HT-29 (cell line): ENCODE measurements at places on chromosomes 16 and 17.

DNA sequence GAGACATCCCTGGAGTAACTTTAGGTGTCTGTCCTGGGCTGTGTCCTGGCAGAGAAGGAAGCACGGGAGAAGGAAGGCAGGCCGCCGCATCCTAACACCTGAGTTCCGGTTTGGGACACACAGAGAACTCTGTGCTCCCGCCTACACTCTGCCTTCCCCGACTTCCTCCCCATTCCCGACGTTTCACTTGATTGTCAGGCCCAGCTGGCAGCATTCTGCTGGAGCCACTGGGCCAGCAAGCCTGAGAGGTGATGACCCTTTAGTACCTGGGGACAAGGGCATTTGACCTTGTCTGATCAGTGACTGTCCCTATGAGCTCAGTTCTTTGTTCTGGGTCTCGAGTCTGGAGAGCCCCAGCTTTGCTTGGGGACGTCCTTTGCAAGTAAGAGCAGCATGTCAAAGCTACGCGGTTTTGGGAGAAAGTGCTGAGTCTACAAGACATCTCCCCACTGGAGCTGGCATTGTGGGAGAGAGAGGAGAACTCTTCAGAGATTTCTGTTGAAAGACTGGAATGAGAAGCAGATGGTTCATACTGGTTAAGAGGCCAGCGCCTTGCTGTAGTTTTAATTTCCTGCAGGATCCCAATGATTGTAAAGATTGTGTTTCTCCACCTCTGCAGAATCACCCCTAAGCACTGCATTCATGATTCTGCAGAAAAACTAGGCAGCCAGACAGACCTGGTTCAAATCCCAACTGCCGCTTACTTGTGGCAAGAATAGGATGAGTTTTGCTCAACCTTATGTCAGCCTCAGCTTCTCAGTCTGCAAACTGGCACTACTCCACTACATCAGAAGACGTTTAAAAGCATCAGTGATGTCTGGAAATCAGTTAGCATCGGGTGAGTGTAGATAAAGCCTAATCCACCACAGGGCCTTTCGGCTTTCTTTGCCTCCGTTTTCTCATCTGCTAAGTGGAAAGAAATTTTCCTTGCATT is 20.6 kb downstream of the ABAT start:
- DNase-seq = no peak

DNA sequence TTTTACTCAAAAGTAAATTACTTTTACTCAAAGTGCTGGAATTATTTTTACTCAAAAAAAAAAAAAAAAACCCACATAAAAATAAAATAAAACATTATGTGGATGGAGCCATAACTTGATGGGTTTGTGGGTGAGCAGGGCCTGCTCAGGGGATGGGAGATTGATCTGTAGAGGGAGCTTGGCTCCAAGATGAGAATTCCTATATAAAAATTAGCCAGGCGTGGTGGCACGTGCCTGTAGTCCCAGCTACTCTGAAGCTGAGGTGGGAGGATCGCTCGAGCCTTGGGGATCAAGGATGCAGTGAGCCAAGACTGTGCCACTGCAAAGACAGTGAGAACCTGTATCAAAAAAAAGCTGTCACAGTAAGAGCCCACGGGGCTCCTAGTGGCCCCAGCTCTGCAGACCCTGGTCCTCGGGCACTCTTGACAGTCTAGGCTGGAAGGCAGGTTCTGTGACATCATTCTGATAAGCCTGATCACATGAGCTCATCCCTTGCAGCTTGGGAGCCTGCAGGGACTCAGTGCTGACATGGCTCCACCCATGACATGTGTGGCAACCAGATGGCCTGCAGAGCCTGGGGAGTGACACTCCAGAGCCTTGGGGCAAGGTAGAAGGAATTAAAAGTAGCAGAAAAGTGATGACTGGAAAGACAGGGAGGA is 42.5 kb downstream of the ST3GAL2 start:
- DNase-seq = no peak

GRCh38 chr16:50136399-50136798 is 16.7 kb upstream of the TENT4B start:
- no peak for DNase-seq

DNA sequence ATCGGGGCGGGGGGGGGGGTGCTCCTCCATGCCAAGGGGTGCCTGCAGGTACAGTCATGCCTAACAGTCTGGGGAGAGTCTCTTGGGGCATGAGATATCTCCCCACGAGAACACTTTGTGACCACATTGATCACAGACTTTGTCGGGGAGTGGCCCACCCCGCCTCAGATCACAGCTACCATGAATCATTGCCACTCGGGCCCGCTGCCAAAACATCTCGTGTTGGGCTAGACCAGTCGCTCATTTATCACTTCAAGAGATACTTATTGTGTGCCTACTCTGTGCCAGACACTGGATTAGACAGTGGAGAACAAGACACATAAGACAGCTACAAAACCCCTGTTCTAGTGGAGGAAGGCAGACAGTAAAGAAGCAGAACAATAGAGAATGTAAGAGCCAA is 72.6 kb downstream of the CLEC16A start:
- peak; percentile 30 for DNase-seq

GRCh38 chr17:17713839-17714238 is 32.6 kb downstream of the RAI1 start:
- DNase-seq = peak; percentile 59

DNA sequence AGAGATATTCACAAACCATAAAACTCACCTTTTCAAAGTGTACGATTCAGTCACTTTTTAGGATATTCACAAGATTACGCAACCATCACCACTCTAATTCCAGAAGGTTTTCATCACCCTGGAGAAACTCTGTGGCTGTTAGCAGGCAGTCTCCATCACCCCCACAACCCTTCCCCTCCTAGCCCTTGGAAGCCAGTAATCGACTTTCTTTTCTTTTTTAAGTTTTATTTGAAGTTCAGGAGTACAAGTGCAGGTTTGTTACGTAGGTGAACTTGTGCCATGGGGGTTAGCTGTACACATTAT is 363.5 kb downstream of the CPPED1 start:
- no peak for DNase-seq

DNA sequence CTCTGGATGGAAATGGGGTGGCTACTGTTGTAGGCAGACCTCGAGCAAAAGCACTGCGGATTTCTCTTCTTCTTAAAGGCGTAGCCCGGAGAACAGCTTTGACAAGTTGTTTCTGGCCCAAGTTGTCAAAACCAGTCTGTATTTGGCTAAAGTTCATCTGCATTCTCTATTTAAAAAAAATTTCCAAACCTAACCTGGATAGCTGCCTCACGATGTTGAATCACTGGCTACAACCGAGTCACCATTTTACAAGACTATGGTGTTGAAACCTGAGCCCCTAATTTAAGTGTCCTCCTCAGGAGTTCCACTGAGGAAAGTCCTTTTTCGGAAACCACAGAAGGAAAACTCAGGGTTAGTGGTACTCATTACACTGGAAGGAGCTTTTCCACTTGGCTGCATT is 1.5 kb downstream of the SLC16A6 start:
- DNase-seq = no peak

DNA sequence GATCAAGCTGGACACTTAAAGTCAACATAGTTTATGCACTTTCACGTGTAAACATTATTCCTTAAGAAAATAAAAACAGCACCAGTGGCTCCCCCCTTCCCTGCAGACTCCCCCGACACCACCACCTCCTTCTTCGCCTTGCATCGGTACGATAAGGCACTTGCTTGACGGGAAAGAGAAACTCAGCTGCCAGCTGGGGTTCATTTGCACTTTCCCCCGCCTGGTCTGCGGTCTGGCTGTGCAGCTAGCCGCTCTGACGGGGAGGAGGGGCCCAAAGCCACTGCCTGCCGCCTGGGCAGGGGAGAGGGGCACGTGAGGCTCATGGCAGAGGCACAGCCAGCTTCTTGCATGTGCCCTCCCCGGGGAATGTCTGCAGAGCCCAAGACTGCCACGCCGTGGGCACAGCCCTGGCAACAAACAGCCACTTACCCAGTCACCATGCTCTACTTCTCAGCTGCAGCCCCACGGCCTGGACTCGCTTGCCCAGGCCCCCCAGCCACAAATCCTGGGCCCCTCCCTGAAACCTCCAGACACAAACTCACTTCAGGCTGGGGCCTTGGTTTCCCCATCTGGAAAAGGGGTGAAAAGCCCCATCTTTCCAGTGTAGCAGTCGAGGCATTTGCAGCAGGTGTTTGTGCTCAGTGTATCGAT is 16.5 kb upstream of the PRM1 start:
- peak; percentile 40 for DNase-seq

- no peak for DNase-seq
Measured at GRCh38 chr17:73390221-73390620, 78.4 kb upstream of the CDC42EP4 start.

GRCh38 chr17:82297714-82298537 is 19.5 kb downstream of the CD7 start:
- peak; percentile 84 for DNase-seq

DNA sequence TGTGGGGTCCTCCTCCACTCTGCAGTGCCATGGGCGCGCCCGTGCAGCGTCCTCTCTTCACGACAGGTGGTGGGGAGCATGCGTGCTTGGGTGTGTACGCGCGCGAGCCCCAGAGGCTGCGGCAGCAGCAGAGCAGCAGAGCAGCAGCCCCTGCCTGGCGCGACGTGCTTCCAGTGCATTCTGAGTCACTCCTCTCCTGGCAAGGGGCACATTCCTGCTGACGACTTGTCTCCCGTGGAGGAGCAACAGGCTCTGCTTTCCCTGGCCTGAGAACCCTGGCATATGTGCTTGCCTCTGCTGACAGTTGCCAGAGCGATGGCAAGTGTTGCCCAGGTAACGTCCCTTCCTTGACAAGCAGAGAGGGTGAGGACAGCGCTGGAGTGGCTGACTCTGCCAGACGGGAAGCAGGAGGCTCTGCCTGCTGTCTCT is 133.8 kb upstream of the PLCG2 start:
- no peak for DNase-seq

DNA sequence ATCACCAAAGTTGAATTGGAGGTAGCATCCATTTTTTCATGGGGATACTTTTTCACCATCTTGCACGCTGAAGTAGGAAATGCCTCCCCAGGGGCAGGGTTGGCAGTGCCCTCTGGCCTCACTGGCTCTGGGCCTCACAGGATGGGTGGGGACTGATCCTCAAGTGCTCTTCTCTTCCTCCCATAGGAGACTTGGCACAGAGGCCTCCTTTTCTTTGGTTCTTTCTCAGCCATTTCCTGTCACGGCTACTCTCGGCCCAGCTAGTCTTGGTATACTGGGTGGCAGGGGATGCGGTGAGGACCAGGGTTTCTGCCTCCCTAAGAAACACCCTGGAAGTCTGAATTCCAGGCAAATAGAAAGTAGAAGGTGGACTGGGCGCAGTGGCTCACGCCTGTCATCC is 58.2 kb downstream of the PECAM1 start:
- DNase-seq = no peak

- no peak for DNase-seq
Measured at GRCh38 chr16:78505544-78506366, 406.3 kb downstream of the WWOX start.

DNA sequence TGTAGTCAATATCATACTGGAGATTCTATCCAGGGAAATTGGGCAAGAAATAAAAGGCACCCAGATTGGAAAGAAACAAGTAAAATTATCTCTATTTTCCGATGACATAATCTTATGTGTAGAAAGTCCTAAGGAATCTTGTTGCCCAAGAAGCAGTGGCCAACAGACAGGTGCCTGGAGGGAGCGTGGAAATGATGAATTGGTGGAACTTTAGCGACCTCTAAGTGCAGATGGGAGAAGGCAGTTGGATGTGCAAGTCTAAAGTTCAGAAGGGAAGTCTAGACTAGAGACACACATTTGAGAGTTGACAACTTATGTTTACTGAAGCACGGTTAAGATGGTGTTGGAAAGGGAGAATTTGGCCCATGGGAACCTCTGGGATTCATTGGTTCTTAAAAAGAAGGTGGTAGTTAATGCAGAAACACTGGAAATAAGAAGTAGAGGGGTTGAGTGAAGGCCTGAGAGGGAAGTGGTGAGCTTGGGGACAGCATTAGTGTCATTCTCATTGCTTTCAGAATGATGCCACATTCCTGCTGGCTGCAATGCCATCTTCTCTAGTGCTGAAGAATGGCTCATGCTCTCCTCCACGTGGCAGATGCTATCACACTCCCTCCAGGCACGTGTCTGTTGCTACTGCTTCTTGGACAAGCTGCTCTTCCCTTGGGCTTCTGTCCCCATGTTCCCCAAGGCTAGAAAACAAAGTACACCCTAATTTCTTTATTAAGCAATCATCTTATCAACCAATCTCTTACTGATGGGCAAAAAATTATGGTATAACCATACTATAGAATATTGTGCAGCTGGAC is 24.0 kb downstream of the TAT start:
- DNase-seq = peak; percentile 59

DNA sequence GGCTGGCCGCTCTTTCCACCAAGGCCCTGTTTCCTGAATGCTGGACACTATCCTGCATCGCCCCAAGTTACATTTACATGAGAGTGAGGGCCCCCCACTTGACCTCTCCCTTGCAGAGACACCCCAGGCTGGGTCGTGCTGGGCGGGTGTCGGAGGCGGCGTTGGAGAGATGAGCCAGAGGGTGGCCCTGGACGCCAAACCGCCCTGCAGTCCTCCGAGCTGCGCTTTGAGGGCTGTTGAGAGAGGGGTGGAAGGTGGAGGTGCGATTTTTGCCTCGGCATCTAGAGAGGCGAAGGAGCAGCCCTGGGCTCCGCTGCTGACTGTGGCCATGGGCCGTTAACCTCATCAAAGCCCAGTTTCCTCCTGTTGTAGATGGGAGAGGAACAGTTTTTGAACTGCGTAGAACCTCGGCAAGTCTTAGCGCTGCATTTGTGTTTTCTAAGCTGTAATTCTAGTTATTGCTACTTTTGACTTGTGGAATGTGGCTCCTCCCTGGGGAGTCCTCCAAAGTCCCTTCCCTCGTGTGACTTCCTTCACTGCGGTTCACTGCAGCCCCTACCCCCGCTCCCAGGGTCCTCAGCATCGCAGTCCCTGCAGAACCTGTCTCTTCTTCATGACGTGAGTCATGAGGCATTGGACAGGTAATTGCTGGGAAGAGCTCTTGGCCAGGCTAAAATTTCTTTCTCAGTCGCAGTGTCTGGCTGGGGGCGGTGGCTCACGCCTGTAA is 986 bp upstream of the ELOB start:
- DNase-seq = peak; percentile 37

- no peak for DNase-seq
Measured at GRCh38 chr16:76984196-76984595, 206.8 kb upstream of the MON1B start.

DNA sequence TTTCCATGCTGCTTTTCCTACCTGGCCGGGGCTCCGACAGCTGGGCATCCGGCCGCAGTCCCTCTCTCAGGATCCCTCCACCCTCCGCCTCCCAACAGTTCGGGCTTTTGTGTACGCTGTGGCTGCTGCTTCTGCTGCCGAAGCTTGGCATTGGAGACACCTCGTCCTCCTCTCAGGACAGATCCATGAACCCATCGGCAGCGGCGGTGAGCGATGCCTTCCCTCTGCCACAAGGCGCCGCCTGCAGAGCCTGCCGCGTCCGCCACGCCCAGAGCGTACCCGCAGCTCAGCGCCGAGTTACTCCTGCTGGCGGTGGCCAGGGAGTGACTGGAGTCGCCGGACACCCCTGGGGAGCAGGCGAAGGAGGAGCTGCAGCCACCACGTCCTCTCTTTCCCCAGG is 2032.8 kb downstream of the TP53TG3F start:
- no peak for DNase-seq

- DNase-seq = no peak
Measured at GRCh38 chr17:58313815-58314705, 14.5 kb downstream of the TSPOAP1 start.

GRCh38 chr17:40511667-40512220 is 10.3 kb upstream of the TNS4 start:
- DNase-seq = no peak
